Fibroblast of lung (primary cell): ENCODE measurements at places on chromosomes 3 and 15. TPM values are rescaled to one million over a fixed set of nuclear protein-coding genes. Genes with fewer than 3 reads are reported as not detected.

Gene LRRC2
- 0.77 and 3.8 TPM in 2 replicates for total RNA-seq

Gene ROPN1
- not detected in 2 replicates for total RNA-seq

DNA sequence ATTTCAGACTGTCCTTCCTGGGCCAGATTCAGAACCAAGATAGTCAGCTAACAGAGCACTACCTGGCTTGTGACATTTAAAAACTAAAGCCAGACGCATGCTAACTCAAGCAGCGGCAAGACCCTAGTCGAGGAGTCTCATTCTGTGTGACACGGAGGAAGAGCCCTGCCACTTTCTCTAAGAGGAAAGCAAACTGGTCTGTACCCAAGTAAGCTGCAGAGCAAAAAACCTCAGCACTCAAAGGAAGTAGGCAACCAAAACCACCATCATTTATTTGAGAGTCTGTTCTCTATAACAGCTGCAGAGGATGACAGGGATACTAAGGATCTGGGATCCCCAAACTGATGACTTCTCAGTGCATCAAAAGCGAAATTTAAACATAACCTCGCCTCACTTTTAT, 152.1 kb downstream of the OSBPL10 start:
- DNase-seq = no peak

DNA sequence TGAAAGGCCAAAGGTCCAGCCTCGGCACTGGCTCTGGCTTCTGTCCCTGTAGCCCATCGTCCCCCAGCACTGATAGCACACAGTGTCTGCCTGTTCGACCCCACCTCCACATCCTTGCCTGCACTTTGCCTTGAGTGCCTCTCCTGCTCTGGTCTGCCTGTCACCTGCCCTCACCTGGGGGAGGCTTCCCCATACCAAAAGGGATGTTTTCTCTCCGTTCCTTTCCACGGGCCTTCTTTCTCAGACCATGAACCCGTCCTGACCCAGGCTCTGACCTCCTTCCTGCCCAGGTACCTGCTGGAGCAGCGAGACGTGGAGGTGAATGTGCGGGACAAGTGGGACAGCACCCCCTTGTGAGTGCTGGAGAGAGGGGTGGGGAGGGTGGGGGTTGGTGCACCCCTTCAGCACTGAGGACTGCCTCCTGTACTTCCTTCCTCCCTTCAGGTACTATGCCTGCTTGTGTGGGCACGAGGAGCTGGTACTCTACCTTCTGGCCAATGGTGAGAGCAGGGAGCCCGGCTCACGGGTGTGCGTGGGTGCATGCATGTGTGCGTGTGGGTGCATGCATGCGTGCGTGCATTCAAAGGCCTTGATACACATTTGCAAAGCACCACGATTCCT, 1.5 kb downstream of the ABTB1 start:
- DNase-seq = no peak

GRCh38 chr3:36944012-36944640, 728 bp downstream of the TRANK1 start:
- DNase-seq = peak; percentile 67
